Skin of body (tissue), 3 donors: ENCODE measurements at places on chromosomes 3 and 15.
A peak's percentile ranks its signal among the peaks of the same experiment; 100 is the strongest.

DNA sequence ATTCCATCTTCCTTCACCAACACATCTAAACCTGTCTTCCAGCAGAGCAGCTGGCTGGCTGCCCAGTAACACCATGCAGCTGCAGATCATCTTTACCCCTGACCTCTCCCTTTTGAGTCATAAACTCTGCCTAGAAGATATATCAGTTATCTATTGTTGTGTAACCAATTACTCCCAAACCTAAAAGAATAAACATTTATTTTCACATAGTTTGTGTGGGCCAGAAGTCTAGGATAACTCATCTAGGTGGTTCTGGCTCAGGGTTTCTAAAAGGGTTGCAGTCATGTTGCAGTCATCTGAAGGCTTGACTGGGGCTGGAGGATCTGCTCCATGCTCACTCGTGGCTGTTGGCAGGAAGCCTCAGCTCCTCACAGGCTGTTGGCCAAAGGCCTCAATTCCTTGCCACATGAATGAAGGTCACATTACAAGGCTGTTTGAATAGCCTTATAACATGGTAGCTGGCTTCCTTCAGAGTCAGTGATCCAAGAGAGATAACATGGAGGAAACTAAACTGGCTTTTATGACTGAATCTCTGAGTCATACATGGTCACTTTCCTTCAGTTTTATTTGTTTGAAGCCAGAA, 92.8 kb downstream of the GOLIM4 start:
- no peak for DNase-seq

DNA sequence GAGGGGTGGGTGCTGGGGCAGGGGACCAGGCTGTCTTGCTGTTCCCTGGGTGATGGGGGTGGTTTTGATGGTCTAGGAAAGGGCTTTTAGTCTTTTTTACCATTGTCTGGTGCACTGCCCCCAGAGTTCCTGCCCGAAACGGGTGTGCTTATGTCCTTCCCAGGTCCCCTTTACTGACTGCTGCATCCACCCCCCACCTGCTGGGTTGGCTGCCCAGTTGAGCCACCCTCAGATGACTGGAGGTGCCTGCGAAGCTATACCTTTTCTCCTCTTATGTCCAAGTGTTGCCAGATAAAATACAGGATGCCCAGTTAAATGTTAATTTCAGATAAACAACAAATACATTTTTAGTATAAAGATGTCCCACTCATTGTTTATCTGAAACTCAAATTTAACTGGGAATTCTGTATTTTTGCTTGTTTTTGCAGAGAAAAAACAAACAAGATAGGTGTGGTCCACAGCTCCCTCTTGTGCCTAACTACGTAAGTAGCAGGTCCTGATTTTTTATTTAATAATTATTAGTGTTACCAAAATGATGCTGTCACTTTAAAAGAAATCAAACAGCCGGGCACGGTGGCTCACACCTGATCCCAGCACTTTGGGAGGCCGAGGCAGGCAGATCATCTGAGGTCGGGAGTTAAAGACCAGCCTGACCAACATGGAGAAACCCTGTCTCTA, 6.1 kb upstream of the RPP14 start:
- peak; percentile 47 for DNase-seq

DNA sequence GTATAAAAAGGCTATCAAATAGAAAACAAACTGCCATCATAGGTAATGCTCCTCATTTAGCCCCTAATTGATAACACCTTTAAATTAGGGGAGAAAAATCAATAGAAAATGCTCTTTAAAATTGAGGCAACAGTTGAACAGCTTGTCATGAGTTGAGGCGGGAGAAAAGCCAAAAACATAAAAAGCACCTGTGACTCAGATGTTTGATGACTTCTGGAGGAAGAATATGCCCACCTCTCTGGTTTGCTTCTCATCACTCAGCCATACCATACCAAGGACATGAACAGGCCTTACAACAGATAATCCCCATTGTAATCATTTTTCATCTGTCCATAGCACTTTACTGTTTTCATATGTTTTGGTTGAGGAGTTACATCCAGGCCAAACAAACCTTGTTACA, 246.0 kb downstream of the MYRIP start:
- no peak for DNase-seq

DNA sequence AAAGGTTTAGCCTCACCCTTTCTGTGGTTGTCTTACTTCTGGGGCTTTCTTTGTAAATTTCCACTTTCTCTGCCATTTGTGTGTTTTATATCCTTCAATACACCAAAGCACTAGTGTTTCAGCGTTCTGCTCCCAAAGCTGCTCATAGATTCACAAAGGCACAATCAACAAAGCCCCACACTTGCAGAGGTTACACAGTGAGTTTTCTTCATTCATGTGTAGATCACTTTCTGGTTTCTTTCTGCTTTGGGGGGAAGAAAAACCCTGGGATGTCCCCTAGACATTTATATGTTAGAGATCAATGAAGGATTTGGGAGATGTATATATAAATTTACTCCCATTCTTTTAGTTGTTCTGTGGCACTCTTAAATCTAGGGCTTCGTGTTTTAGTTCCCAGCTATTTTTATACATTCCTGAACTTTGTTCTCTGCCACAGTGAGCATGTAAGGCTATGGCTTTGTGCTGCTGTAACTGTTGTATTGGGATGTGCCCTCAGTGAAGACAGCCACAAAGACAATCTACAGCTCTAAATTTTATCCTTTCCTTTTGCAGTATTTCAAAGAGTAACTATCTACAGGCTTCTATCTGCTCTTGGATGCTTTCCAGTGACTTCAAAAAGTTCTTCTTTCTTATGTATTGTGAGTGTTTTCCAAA, 636.5 kb downstream of the ZBBX start:
- no peak for DNase-seq

DNA sequence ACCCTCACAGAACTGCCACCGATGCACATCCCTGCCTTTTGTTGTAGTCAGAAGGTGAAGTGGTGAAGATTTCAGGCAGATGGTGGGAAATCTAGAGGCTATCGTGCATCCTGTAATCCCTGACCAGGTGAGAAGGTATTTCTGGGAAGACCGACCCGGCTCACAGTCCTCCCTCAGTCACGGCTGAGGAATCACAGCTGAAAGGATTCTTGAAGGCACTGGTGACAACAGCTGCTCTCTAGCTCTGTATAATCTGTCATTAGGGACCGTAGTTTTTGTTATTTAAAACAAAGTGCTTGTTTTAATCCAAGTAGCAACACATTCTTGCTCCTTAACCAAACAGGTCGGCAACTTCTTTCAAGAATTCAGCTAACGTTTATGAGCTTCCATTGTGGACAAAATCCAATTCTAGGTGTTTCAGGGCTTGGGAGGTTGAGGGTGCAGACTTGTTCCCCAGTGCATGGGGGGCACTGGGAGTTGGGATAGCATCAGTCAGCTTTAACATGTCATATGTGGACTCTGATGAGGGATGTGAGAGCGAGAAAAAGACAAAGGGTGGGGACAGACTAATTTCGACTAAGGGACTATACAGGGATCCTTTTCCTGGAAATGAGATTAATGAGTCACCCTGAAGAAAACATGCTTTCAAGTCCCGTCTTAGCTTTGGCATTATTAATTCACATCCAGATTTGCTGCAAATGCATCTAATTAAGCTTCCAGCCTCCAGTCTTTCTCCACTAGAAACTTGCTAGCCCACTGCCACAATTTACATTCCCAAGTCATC, 141.0 kb upstream of the RASGRP1 start:
- DNase-seq, result no peak

DNA sequence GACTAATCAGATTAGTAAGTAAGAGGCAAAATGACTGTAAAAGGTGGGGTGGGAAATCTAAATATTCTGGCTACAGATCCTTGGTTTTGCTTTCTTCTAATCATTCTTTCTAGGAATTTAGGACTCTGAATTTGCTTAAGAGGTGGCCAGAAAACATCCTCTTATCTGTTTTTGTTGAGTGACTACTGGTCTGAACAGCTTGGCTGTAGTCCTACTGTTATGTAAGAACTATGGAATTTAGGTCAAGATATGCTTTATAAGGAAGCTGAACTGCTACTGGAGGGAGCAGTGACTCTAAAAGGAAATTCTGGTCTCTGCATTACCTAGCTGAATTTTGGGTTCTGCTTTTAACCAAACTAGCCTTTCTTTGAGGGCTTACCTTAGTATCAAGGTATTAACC, 33.5 kb upstream of the CSPG5 start:
- DNase-seq, result no peak

DNA sequence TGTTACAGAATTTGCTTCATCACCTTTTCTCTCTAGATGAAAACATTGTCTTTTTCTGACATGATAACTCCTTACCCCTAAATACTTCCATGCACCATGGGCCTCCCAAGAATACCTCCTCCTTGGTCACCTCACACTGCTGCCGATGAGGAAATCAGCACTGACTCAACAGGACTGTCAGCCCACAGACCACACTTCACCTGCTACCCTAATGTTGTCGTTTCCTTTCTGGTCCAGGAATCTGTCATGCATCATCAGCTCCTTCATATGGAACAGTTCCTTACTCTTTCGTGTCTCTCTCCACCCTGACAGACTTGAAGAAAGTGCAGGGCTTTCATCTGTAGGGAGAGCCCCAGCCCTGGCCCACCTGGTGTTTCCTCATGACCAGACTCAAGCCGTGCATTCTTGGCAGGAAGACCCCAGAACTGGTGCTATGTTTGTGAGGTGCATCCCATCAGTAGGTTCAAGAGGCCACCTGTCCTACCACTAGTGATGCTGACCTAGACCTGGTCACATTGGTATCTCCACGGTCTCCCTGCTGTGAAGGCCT, 41.1 kb upstream of the PLXNA1 start:
- no peak for DNase-seq

DNA sequence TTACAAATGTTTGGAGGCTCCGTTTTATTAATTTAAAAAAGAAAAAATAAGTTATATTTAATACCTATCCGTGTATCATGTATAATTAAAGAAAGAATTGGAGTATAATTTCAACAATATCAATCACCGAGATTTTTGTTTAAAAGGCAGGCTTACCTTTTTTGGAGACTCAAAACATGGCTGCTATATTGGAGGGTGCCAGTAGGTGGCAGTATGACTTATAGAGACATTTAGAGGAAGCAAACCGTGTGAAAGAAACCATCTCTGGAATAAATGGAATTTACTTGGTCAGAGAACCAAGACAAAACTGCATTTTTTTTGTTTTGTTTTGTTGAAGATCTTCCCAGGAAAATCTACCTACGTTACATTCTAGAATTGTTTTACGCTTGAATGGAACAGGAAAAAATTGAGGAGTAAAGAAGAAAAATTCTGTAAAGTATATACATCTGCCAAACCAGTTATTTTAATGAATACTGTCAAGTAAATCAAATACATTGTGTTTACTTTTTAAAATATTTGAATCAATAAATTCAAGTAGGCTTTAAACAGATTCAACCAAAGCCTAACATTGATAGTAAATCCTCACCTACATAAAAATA, 802.6 kb upstream of the ALCAM start:
- no peak for DNase-seq

DNA sequence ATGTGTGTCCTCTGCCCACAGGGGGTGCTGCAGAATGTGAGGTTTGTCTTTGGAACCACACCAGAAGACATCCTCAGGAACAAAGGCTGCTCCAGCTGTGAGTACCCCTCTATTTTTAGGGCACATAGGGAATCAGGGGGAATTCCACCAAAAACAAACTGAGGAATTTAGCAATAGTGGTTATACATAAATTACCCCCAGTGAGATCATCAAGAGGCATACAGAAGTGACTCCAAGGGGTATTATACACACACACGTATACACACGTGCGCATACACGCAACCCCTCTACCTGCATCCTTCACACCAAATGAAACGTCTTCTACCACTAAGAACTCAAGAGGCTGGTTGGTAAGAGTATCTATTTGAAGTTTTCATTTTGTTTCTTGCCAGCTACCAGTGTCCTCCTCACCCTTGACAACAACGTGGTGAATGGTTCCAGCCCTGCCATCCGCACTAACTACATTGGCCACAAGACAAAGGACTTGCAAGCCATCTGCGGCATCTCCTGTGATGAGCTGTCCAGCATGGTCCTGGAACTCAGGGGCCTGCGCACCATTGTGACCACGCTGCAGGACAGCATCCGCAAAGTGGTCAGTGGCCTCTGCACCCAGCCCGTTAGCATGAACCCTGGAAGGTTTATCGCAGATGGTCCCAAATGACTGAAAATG, 2.9 kb downstream of the THBS1 start:
- no peak for DNase-seq

DNA sequence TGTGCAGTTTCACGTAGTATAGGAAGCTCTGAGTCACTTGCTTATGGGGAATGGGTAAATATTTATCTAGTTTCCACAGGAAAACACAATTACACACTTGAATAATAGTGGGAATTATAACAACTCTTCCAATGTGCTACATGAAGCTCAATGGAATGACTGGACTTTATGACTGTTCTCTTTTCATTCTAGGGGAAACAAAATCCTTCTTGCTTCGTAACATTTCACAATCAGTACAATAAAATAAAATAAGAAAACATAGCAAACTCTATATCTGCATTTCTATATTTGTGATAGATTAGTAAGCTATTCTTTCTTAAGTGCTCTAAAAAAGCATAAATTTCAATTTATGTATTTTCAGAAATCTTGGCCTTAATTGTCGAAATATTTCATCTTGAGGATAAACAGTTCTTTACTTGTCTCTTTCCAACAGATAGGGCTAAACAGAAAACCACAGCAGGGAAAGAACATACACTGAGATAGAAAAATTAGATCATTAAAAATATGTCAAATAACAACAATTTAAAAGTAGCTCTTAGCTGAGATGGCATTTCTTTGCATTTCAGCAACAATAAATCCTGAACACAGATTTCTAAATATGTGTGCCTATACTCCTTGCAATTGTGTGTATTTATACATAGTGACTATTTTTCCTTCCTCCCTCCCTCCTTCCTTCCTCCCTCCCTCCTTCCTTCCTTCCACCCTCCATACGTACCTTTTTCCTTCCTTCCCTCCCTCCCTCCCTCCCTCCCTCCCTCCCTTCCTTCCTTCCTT, 395.5 kb upstream of the KCNMB2 start:
- no peak for DNase-seq

DNA sequence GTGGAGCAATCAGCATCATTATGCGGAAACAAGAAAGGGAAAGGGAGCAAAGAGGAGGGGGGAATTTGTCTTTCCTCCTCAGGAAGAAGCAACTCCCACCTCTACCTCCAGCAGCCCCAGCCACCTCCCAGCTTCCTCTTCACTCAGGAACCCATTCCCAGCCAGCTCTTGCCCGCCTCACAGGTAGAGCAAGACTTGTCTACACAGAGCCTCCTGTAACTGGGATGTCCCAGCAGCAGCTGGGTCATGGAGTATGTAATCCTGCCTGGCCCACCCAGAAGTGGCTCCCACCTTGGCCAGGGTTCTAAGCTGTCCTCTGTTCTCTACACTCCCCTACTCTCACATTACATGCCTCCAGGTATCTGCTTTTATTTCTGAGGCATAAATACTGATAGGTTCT, 14.0 kb downstream of the IGDCC3 start:
- no peak for DNase-seq

GRCh38 chr3:129009266-129009665, 8.2 kb downstream of the EFCC1 start:
- DNase-seq, result no peak

GRCh38 chr3:45656575-45657363, 32.4 kb upstream of the SACM1L start:
- DNase-seq, result peak; percentile 75

DNA sequence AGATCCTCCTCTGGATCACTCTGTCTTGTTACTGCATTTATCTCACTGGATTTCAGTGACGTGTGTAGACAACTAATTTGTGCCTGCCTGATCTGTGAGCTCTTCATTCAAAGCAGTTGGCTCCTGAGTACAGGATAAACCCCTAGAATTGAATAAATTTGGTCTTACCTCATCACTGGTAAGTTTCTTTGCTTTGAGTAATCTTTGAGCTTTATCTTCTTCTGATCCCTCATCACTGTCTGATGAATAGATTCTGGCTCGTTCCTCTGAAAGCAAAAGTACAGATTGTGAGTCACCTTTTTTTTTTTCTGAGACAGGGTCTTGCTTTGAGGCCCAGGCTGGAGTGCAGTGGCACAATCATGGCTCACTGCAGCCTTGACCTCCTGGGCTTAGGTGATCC, 24.5 kb downstream of the LEO1 start:
- no peak for DNase-seq
